ENCODE measurements at places on chromosomes 5 and 9.

- DNase-seq: no peak
These were observed 50.9 kb downstream of the UBE2R2 start for GRCh38 chr9:33867747-33868439.

GRCh38 chr5:191036-191948 lies at the start of gene LRRC14B:
TSS of gene LRRC14B (plus strand) at chr5:191495. CDS start at chr5:191539, 44 bp downstream.
- DNase-seq: no peak

- DNase-seq: no peak
These were observed 77.6 kb upstream of the SAP30L start for GRCh38 chr5:154368041-154368800.

- DNase-seq: peak; percentile 11
These were observed 290.0 kb downstream of the ACTL7B start for GRCh38 chr9:108565651-108566378.

DNA sequence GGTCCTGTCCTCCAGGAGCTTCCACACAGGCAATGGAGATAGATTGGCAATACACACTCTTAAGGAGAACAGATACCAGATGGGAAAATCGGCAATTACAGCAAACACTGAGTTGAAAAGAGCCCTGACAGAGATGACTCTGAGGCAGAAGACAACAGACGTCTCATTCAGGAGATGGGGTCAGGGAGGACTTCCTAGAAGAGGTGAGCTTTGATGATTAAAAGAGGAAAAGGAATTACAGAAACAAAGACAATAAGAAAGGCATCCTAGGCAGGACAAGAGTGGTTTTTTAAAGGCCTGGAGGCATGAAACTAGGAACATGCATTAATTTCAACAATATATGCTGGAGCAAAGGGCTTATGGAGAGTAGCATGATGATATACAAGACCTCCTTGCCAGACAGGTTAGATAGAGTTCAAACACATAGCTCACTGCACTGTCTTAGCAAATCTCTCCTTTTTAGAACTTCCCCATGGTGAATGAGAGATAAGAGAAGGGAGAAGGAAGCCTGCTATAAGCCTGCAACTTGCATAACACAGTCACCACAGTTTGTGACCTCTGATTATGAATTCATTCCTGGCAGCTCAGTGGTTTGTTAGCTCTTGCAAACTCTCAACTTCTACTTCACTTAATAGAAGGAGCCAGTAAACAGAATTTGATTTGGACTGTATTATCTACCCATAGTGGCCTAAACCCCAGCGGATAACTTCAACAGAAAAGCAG lies 48.5 kb downstream of the SIL1 start:
- DNase-seq: no peak

- no peak for DNase-seq
These were observed 30.6 kb downstream of the CLINT1 start for GRCh38 chr5:157828105-157828943.

- no peak for DNase-seq
These were observed 37.5 kb downstream of the NDUFS4 start for GRCh38 chr5:53597894-53598293.

- no peak for DNase-seq
These were observed 384.8 kb downstream of the PRELID2 start for GRCh38 chr5:145450286-145450885.

DNA sequence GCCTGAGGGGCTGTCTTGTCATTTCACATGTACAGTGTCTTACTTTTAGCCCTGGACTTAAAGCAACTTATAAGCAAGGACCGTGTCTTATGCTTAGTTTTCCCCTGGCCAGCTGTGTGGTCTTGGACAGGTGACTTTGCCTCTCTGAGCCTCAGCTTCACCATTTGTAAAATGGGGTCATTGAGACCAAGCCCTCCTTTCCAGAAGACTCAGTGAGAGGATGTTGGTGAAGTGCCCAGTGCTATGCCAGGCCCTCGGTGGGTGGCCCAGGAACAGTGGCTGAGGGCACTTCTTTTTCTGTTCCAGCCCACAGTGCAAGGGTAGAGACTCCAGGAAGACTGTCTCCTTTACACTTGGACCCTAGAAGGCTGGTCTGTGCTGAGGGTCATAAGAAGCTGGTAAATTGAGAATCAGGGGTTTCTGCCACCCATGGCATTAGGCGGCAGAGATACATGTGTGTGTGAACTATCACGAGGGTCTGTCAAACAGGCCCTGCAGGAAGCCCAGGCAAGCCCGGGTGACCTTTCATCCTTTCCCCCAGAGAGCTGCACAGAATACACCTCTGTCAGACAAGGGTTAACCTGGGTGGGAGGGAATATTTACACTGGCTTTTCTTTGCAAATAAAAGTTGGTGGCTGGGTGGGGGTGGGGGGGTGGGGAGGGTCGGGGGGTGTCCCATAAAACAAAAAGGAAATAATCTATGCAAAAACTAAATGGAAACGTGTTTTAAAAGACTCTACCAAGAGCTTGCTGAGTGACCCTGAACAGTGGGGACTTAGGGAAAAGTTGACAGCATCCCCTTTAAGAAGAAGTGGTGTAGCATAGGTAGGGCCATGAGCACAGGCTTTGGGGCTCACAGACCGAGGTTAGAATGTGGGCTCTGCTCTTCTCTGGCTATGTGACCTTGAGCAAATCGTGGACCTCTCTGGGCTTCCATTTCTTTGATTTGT lies 20.4 kb upstream of the KIF12 start:
- DNase-seq: no peak

GRCh38 chr5:32231241-32231640 lies 57.1 kb upstream of the GOLPH3 start:
- DNase-seq: no peak

GRCh38 chr5:177256296-177256695 lies 47.2 kb downstream of the RAB24 start:
- no peak for DNase-seq

GRCh38 chr5:61951295-61951694 lies 354.7 kb upstream of the KIF2A start:
- DNase-seq: no peak

DNA sequence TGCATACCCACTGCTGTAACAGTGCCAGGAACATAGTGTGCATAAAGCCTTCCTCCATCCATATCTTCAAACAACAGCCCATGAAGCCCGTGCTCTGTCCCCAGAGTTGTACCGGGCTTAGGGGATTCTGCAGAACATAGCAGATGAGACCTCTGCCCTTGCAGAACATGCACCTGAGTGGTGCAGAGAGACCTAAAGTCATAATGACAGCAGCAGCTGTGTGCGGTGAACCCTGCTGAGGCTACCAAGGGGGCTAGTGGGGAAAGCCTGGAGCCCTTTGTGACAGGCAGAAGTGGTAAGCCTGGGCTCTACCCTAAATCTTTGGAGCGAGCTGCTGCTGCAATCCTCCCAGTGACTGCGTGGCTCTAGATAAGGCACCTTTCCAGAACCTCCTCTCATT lies 32.2 kb upstream of the BRD3 start:
- no peak for DNase-seq

DNA sequence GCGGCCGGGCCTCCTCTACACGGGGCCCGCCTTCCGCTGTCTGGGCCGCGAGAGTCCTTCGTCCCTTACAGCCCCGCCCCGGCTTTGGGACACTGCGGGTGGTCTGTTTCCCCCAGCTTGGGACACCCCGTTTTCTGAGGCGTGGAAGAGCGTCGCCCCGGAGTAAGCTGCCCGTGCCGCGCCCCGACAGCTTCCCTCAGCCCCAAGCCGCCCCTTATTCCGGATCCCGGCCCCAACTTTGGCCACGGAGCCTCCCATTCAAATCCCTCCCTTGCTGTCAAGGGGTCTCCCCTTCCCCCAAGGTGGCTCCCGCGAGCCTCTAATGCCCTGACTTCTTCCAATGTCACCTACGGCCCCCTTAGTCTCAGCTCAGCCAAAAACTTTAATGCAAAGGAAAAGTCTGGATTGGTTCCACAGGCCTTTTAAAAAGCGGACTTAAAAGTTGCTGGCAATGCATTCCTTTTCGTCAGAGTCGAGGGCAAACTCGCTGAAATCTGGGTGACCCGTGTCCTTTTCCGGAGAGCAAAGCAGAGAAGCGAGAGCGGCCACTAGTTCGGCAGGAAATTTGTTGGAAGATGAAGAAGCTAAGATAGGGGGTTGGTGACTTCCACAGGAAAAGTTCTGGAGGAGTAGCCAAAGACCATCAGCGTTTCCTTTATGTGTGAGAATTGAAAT lies 19.8 kb downstream of the EXOSC2 start:
- no peak for DNase-seq

- DNase-seq: no peak
These were observed 15.1 kb downstream of the SLC28A3 start for GRCh38 chr9:84325347-84325973.

DNA sequence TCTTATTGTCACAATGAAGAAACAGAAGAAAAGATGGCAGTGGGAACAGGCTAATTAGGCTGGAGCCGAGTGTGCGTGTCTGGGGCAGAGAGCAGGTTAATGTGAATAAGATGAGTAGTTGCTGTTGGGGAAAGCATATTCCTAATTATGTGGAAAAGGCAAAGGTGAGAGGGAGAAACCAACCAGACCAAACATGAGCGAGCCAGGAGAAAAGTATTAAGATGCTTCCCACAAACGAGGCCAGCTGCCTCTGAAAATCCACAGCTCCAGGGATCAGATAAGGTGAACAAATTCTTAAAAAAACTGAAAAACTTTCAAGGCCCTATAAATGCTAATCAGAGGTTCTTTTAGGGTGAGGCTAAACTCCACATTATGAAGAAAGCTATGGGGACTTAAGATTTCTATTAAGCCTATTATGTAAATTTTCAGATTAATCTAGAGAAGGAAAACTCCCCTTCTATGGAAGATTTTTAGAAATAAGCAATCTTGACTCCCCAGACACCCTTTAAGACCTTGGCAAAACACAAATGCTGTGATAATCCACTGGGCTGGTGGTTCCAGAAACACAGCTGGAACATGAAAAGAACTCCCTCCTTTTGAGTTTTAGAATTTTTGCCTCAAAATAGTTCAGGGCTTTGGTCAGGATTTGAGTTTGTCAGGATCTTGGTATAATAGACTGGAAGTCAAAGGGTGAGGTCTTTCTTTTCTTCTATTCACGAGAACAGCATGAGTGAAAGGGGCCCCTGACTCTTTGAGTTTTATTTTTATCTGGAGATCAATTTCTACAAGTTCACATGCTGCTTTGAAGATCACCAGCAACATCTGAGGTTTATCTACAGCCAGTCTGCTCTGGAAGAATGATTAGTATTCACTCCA lies 238.1 kb downstream of the SPOCK1 start:
- DNase-seq: no peak

DNA sequence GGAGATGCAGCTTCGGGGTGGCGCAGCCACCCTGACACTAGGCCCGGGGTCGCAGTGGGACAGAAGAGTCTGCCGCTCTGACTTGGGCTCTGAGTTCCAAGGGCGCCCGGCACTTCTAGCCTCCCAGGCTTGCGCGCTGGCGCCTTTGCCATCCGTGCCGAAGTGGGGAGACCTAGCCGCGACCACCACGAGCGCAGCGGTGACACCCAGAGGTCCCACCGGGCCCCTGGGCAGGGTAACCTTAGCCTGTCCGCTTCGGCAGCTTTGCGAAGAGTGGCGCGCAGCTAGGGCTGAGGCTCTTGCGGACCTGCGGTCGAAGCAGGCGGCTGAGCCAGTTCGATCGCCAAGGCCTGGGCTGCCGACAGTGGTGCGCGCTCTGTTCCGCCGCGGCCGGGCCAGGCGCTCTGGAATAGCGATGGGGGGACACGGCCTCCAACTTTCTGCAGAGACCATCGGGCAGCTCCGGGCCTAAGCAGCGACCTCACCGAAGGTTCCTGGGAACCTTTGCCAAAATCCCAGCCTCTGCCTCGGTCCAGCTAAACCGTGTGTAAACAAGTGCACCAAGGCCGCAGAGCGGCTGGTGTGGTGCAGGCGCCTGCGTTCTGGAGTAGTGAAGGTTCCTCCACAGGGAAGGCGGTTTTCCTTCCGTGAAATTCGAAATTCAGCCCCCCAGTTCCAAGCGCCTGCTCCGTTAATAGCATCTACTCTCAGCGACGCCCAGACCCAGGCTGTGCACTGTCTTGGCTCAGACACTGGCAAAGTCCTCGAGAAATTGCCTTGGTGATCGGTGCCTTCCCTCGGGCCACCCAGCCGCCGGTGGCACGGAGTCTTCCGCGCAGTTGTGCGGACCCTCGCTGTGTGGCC lies 7.4 kb downstream of the TLX3 start:
- no peak for DNase-seq
